ENCODE measurements at places on chromosomes 2 and 18.

DNA sequence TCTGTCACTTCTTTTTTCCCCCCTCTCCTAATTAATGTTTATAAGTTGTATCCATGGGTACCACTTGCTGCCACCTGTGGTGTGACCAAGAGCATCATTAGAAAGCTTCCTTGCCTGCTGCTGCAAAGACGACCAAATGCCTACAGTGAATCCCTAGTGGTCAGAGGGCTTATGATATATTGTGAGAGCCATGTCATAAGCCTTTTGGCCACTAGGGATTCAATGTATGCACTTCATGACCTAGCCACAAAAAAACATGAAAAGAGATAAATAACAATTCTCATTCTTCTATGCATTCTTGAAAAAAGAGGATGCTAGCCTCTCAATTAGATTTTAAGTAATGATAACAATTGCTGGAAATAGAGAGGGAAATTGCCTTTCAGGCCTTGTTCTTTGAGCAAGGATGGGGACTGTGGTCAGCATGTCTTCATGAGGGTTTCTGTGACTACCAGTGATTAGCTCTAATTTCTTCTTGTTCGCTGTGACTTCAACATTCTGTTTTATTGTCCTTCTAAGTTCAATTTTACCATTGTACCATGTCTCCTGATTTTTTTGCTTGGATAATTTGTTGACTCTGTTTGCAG lies 435.3 kb downstream of the TGIF1 start:
- DNase-seq: no peak

DNA sequence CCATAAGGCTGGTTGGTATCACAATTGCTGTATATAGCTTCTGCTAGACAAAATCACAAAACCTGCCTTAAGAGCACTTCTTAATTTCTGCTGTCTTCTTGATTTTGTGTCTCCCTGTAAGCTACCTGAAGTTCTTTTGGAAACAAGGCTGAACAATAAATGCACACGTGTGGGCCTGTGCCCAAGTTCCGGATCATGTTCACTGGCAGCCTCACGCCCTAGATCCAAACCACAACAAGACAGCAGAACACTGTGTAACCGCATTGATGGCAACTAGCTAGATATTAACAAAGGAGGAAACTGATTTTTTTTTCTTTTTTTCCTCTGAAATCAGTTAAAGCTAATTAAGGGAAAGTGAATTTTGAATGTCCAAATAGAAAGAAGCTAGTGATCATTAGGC lies 81.5 kb upstream of the LYPD6B start:
- peak; percentile 14 for DNase-seq

GRCh38 chr18:69935319-69936190 lies 12.1 kb downstream of the CD226 start:
- DNase-seq: peak; percentile 14

DNA sequence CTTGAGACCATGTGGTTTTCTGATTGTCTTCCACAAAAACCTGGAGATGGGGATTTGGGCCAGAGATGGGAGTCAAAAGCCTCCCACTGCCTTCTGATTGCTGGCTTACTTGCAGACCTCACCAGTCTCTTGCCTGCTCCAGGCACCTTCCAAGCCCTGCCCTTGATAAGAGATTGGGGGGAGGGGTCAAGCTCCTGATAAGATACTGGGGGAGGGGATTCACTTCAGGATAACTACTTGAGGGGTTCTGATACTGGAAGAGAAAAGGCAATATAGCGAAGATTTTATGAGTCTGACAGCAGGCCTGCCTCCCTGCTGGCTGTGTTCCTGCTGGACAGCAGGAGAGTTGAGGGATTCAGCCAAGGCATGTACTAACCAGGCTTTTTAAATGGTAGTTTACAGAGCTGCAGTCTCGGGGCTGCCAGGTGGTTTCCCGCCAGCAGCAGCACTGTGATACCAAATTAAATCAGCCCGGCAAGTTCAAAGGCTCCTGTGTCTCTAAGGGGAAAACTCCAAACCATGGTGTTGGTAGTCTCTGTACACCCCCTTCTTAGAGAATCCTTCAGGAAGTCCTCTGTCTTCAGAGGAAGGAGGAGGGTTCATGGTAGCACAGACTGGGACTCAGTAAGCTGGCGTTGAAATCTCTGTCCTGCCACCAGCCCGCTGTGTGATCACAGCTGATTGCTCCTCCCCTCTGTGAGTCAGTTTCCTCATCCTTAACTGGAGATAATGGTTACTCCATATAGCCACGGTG lies 58.3 kb downstream of the FBXO36 start:
- DNase-seq: no peak

DNA sequence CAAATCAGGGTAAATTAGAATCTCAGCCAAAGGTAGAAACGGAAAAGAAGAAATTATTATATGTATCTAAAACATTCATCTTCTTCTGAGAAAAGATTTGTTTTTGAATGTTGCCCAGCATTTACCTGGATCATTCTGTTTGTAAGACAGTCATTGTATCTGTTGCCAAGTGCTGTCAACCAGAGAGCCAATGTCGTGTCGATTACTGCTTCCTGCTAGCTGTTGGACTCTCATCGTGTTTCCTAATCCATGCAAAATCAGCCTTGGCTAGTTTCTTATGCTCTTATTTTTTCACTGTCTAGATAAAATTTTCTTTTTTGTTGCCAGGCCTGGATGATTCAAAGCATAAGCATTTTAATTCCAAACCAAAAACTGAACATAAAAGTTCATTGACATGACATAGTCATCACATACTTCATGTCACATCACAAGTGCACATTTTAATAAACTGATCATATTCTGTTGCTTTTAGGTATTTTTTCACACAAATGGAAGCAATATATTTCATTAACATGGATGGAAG lies 202.3 kb downstream of the KCNH7 start:
- DNase-seq: no peak

DNA sequence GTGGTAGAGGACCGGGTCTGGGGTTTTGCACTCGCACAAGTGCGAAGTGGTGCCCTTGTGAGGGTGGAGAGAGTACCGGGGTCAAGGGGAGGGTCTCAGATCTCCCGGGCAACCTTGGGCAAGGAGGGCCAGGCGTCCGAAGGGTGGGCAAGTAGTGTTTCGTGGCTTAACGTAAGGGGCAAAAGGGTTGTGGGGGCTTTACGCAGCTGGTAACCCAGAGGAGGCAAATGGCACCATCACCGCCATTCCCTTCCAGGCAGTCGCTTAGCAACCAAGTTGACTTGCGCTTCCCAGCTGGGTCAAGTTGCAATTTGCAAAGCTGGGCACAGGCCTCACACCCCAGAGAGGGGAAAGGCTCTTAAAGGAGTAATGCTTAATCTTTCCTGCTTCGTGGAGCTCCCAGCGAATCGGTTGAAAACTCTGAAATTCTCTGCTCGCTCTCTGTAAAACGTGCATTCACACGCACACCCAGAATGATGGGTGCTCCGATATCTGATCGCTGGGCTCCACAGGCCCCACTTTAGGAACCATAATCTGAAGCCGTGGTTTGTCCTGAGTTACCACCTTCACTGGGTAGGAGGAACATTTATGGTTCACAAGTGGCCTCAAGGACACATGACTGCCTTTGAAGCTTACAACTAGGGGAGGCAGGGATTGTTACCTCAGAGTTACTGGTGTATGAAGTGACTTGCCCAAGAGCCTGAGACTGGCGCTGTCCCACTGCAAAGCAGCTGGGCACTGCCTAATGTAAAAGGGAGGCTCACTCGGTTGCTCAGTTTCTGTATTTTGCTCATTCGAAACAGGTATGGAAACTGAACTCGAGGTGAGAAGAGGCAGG lies 127.9 kb downstream of the UXS1 start:
- DNase-seq: peak; percentile 28

DNA sequence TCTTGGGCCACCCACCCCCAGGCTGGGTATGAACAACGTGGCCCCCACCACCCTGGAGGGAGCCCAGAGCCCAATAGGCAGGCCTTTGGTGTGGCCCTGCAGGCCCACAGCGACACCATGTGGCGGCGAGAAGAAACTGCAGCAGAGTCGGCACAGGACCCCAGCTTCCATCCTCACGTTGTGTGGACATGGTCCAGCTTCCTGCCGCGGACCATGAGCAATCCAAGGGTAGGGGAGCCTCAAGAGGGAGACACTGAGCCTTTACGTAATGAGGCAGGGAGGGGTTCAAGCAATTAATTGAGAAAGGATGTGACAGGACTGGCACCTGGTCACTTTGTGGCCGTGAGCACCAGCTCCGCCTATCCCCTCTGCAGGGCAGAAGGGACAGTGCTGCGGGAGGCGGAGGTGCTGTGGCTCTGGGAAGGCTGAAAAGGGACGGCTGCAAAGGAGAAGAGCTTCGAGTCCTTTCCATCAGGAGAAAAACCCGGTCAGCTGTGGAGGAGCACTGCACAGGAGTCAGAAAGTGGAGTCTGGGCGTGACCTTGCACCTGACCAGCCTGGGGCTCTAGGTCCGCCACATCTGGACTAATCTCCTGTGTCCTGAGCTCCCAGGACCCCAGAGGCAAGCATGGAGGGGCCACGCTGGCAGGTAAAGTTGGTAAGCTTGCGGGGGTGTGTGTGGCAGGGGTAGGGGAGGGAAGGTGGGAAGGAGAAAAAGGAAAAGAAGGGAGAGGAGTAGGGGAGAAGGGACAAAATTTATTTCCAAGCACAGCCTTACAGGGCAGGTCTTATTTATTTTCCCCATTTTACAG lies 44.9 kb downstream of the TMEM37 start:
- DNase-seq: peak; percentile 66

- no peak for DNase-seq
Observed at GRCh38 chr18:24616653-24617052, 156.2 kb downstream of the HRH4 start.

DNA sequence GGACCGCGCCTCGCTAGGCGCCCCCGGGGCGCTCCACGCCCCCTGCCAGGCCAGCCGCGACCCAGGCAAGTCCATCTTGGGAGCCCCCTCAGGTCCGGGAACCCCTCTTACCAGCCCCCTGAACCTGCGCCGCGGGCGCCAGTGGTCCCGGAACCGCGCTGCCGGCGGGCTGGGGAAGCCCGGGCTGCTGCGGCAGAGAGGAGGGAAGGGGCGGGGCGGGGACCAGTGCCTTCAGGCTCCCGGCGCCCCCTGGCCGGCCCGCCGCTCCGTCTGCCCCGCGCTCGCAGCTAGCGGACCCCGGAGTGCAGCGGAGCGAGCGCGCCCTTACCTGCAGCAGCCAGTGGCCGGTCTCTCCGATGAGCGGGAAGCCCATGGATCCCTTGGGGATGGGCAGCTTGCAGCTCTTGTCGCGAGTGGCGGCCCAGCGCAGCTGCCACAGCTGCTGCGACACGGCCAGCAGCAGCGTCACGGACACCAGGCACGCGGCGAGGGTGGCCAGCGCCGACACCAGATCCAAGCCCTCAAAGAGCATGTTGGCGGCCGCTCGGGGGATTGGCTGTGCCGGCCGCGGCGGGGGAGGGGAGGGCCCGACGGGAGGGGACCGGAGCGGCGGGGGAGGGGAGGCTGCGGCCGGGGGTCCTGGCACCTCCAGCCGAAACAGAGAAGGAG lies at the start of gene CYP26B1:
TSS of gene CYP26B1 (minus strand) at position 560 of the 669 bp plus-strand sequence. CDS start at position 532, 28 bp downstream.
- no peak for DNase-seq
